ENCODE measurements at places on chromosomes 11 and 22. TPM values are rescaled to one million over a fixed set of nuclear protein-coding genes. Genes with fewer than 3 reads are reported as not detected.

DNA sequence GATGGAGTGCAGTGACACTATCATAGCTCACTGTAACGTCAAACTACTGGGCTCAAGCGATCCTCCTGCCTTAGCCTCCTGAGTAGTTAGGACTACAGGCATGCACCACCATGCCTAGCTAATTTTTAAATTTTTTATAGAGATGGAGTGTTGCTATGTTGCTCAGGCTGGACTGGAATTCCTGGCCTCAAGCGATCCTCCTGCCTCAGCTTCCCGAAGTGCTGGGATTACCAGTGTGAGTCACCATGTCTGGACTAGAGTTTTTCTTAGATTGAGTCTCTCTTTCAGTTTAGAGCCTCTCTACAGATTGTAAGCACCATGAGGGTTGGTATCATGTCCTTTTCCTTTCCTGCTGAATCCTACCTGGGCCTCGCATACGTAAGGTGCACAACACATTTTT, 57.3 kb upstream of the ALKBH3 start:
- H3K4me1 ChIP-seq, result no peaks in the 10 kb centered on the region
- DNase-seq, result no peak

- no peak overlapping the region for H3K4me3 ChIP-seq
- H3K27ac ChIP-seq, result no peak overlapping the region
- H3K36me3 ChIP-seq, result no peaks in the 10 kb centered on the region
- peaks cover 10% of the 10 kb centered on the region for H3K4me1 ChIP-seq
Observed at GRCh38 chr11:102343809-102344208, 3.2 kb upstream of the BIRC2 start.

GRCh38 chr11:1298695-1299492, 10.5 kb downstream of the TOLLIP start:
- peak overlapping the region; percentile 17 for H3K27ac ChIP-seq
- peaks cover 35% of the 10 kb centered on the region for H3K4me1 ChIP-seq
- DNase-seq, result peak; percentile 86
- H3K36me3 ChIP-seq, result peaks cover 34% of the 10 kb centered on the region

- H3K27me3 ChIP-seq, result no peaks in the 10 kb centered on the region
- H3K27ac ChIP-seq, result no peak overlapping the region
- DNase-seq, result no peak
- no peaks in the 10 kb centered on the region for H3K4me1 ChIP-seq
Observed at GRCh38 chr11:74608431-74608830, 16.0 kb downstream of the POLD3 start.

DNA sequence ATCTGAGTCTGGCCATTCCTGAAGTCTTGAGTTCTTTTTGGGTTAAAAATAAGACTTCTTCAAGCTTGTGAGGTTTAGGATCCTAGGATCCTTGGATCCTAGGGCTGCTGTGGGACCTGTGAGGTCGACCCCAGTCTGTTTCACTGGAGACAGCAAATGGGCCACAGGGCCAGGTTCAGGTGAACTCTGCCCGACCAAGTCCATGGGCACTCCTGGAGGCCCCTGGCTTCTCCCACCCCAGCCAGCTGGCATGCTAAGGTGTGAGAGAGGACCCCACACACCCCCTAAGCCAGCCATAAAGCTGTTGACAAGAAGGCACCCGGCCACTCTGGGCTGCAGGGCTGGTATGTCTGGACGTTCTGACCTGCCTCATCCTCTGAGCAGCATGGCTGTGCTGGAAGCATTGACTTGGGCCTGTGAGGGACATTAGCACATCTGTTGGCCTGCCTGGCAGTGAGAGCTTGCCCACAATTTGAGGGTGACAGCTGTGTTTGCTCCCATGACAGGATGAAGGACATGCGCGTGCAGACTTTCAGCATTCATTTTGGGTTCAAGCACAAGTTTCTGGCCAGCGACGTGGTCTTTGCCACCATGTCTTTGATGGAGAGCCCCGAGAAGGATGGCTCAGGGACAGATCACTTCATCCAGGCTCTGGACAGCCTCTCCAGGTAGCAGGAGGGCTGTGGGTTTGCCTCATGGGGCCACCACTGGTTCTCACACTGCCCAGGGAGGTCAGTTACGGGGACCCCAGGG, 16.0 kb downstream of the CLDN5 start:
- H3K36me3 ChIP-seq, result no peaks in the 10 kb centered on the region
- H3K4me3 ChIP-seq, result no peak overlapping the region

DNA sequence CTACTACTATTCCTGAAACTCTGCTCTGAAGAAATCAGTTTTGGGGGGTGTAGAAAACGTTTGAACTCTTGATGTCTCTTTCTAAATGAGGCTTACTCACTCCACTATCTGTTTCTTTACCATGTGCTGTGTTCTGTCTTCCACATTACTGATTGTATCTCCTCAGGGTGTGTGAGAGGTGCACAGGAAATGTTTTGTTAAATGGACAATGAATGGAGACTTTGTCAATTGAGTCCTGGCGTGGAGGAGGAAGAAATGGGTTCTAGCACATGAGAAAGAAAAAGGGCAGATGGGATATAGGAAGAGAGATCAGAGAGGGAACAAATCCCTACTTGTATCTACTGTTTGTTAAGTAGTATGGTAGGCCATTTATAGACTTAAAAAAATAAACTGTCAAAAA, 577.1 kb upstream of the CCDC90B start:
- no peak overlapping the region for H3K4me3 ChIP-seq
- H3K27me3 ChIP-seq, result no peaks in the 10 kb centered on the region
- no peak for DNase-seq
- H3K36me3 ChIP-seq, result no peaks in the 10 kb centered on the region
- H3K27ac ChIP-seq, result no peak overlapping the region

GRCh38 chr11:66904055-66904454, 47.2 kb downstream of the LRFN4 start:
- no peaks in the 10 kb centered on the region for H3K27me3 ChIP-seq
- H3K27ac ChIP-seq, result no peak overlapping the region
- peaks cover 9% of the 10 kb centered on the region for H3K4me1 ChIP-seq
- DNase-seq, result no peak
- no peaks in the 10 kb centered on the region for H3K36me3 ChIP-seq
- H3K4me3 ChIP-seq, result no peak overlapping the region

- no peaks in the 10 kb centered on the region for H3K27me3 ChIP-seq
- H3K27ac ChIP-seq, result no peak overlapping the region
- H3K4me1 ChIP-seq, result peaks cover 5% of the 10 kb centered on the region
Observed at GRCh38 chr11:35688023-35688422, 25.4 kb downstream of the TRIM44 start.

DNA sequence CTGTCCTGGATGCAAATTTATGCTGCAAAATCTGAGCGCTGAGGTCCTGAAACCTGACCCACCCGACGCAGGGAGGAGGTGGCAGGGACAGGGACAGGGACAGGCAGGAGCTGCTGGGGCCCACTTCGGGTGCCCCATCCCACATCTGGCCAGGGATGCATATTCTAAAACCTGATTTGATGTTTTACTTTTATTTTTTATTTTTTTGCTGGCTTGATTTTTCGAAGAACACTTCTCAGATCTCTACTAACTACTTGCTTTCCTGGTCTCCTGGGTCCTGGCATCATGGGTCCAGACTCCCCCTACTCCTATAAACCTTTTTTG, 652 bp upstream of the PVALB start:
- peaks cover 81% of the 10 kb centered on the region for H3K27me3 ChIP-seq
- no peak overlapping the region for H3K4me3 ChIP-seq
- peaks cover 6% of the 10 kb centered on the region for H3K4me1 ChIP-seq
- DNase-seq, result no peak

GRCh38 chr11:2843551-2843950, 42.0 kb downstream of the CDKN1C start:
- no peak for DNase-seq
- no peaks in the 10 kb centered on the region for H3K4me1 ChIP-seq
- H3K27ac ChIP-seq, result no peak overlapping the region
- H3K27me3 ChIP-seq, result no peaks in the 10 kb centered on the region

- H3K27me3 ChIP-seq, result no peaks in the 10 kb centered on the region
- H3K4me1 ChIP-seq, result peaks cover 7% of the 10 kb centered on the region
- no peak overlapping the region for H3K27ac ChIP-seq
- H3K36me3 ChIP-seq, result no peaks in the 10 kb centered on the region
- no peak for DNase-seq
- no peak overlapping the region for H3K4me3 ChIP-seq
Observed at GRCh38 chr11:12053606-12054361, 45.4 kb upstream of the DKK3 start.

- peak; percentile 79 for DNase-seq
- peak overlapping the region; percentile 59 for H3K27ac ChIP-seq
- peaks cover 52% of the 10 kb centered on the region for H3K4me1 ChIP-seq
- no peak overlapping the region for H3K4me3 ChIP-seq
Observed at GRCh38 chr11:117220568-117220967, 11.3 kb downstream of the PCSK7 start.

DNA sequence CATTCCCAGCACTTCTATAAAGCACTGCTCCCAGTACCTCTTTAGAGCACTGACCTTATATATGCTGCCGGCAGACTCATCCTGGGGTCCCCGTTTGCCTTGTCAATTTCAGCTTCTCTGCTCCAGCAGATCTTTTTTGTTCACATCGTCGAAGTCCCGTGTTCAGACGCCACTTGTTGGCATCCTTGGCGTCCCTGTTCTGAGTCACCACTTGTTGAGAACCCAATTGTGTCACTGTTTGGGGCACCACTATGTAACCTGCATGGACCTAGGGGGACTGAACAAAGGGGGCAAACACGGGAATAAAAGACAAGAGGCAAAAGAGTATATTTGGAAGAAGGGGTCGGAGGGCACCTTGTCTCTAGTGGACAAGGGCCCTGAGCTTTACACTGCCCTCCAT, 25.5 kb downstream of the OR10A6 start:
- H3K27me3 ChIP-seq, result no peaks in the 10 kb centered on the region
- H3K4me1 ChIP-seq, result no peaks in the 10 kb centered on the region
- H3K36me3 ChIP-seq, result no peaks in the 10 kb centered on the region
- H3K27ac ChIP-seq, result no peak overlapping the region
- no peak for DNase-seq

GRCh38 chr22:48920776-48921241, 906.9 kb downstream of the BRD1 start:
- no peak overlapping the region for H3K27ac ChIP-seq
- peaks cover 8% of the 10 kb centered on the region for H3K27me3 ChIP-seq
- no peak overlapping the region for H3K4me3 ChIP-seq
- DNase-seq, result no peak
- H3K36me3 ChIP-seq, result no peaks in the 10 kb centered on the region

DNA sequence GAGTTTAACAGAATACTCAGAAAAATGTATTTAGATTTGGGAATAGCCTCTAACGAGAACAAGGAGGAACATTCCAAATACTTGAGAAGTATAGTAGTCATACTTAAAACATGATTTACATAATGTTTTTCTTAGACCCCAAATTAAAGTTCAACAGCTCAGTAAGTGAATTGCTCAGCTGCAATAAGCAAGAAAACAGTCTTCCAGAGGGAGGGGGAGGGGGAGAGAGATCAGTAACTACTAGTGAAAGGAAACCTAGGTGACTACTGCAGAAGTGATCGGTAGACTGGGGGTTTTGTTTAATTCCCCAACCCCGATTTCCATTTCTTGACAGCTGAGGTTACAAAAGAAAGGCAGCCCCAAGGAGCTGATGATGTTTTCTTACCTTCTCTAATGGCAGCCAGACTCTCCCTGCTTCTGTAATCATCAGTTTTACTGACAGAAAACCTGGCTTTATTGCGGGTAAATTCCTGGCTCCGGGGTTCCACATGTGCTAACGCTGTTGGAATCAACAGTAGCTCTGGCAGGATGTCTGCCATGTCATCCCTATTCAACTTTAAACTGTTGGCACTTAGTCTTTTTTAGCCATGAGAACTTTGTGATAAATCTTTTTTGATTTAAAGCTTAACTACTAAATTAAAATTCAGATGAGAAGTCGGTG, 82.4 kb upstream of the BIRC3 start:
- no peak overlapping the region for H3K4me3 ChIP-seq
- H3K27ac ChIP-seq, result no peak overlapping the region
- H3K4me1 ChIP-seq, result no peaks in the 10 kb centered on the region
- peaks cover 3% of the 10 kb centered on the region for H3K36me3 ChIP-seq

DNA sequence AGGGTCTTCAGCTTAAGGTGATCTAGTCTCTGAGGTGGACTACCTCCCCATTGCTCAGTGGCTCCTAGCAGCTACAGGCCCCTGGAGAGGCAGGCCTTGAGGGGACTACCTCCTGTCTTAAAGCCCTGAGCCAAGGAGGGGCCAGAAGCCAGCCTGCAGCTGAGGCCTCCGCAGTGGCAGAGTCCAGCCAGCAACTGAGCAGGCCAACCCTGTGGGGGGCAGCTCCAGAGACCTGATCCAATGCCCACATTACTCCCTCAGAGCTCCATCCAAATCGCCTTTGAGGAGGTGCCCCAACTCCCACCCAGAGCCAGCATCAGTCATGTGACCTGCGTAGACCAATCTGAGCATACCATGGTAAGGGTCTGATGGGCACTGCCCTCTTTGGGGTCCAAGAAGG, 2.7 kb downstream of the C2CD2L start:
- H3K36me3 ChIP-seq, result no peaks in the 10 kb centered on the region
- peaks cover 47% of the 10 kb centered on the region for H3K4me1 ChIP-seq

DNA sequence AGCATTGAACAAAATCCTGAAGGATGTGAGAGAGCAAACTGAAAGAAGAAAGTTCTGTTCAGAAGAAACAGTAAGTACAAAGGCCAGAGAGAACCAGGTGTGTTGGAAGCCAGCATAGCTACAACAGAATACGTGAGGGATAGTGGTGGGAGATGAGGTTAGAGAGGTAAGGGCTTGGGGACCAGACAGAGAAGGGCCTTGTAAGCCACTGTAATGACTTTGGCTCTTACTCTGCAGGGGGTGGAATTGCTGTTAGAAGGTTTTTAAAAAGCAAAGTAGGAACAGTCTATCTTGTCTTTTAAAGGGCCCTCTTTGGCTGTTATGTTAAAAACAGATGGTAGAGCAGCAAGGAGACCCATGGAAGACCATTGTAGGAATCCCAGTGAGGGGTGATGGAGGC, 4.2 kb downstream of the PRRG4 start:
- no peaks in the 10 kb centered on the region for H3K36me3 ChIP-seq
- H3K27ac ChIP-seq, result no peak overlapping the region
- no peak overlapping the region for H3K4me3 ChIP-seq
- H3K27me3 ChIP-seq, result peaks cover 8% of the 10 kb centered on the region
- peaks cover 8% of the 10 kb centered on the region for H3K4me1 ChIP-seq

GRCh38 chr11:19345519-19345847, 104.7 kb upstream of the E2F8 start:
- no peak overlapping the region for H3K27ac ChIP-seq
- peak; percentile 28 for DNase-seq
- H3K4me1 ChIP-seq, result peaks cover 20% of the 10 kb centered on the region
- peaks cover 43% of the 10 kb centered on the region for H3K27me3 ChIP-seq
- H3K36me3 ChIP-seq, result no peaks in the 10 kb centered on the region

DNA sequence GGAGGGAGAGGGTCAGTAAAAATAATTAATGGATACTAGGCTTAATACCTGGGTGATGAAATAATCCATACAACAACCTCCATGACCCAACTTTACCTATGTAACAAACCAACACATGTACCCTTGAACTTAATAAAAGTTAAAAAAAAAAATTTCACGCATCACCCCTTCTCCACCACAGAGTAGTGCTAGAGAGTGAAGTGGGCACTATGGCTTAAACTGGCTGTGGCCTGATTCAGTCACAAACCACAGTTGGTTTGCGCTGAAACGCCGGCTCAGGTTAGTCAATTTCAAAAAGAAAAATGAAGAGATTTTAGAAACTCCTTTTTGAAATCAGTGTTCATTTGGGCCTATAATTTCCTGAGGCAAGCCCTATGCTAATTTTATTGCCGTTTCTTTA, 144.3 kb downstream of the TRPC6 start:
- H3K4me1 ChIP-seq, result peaks cover 7% of the 10 kb centered on the region
- H3K27me3 ChIP-seq, result no peaks in the 10 kb centered on the region
- H3K4me3 ChIP-seq, result no peak overlapping the region
- no peak for DNase-seq
- H3K27ac ChIP-seq, result no peak overlapping the region

Gene TRIM51
- total RNA-seq, result not detected

Gene OR5T2
- total RNA-seq, result not detected

Gene MRGPRE
- 0.65 TPM for total RNA-seq

Gene OR51E2
- not detected for total RNA-seq

Gene EMID1
- total RNA-seq, result 1.1 TPM

Data from heart left ventricle (tissue), 16 donors.